ENCODE measurements at places on chromosomes 6 and 20. TPM values are rescaled to one million over a fixed set of nuclear protein-coding genes. Genes with fewer than 3 reads are reported as not detected.

The TCP11 gene
- not detected for total RNA-seq

The HSPA12B gene
- total RNA-seq, result not detected

The STMND1 gene
- 0.71 TPM for total RNA-seq

The DOK5 gene
- 0.32 TPM for total RNA-seq

The SUPT3H gene
- 12.1 TPM for total RNA-seq

The METTL24 gene
- total RNA-seq, result not detected
